Caudate nucleus (tissue), 63 donors: ENCODE measurements at places on chromosomes 2 and 18.

GRCh38 chr18:45565280-45565970 is 49.9 kb upstream of the SLC14A2 start:
- no peak for DNase-seq

DNA sequence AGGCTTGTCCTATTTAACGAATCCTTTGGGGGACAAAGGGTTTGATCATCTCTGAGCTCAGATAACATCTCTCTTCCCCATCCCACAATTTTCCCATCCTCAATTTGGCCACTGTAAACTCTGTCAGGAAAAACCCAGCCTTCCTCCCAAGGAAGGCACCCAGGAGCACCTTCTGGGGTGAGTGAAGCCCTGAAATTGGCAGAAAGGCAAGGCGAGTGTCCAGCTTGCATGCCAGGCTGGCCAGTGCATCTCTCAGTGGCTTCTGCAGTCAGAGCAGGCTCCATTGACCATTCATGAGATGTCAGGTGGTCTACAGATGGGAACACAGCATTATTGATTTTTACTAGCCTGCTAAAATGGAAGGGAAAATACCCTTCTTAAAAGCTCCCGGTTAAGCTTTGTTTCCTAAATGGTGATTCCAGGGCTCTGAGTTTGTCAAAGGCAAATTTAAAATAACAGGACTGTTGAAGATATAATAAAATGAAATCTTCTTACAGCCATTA is 83.2 kb upstream of the BOD1L2 start:
- DNase-seq, result no peak

GRCh38 chr2:118105497-118105896 is 17.2 kb downstream of the INSIG2 start:
- DNase-seq, result no peak

DNA sequence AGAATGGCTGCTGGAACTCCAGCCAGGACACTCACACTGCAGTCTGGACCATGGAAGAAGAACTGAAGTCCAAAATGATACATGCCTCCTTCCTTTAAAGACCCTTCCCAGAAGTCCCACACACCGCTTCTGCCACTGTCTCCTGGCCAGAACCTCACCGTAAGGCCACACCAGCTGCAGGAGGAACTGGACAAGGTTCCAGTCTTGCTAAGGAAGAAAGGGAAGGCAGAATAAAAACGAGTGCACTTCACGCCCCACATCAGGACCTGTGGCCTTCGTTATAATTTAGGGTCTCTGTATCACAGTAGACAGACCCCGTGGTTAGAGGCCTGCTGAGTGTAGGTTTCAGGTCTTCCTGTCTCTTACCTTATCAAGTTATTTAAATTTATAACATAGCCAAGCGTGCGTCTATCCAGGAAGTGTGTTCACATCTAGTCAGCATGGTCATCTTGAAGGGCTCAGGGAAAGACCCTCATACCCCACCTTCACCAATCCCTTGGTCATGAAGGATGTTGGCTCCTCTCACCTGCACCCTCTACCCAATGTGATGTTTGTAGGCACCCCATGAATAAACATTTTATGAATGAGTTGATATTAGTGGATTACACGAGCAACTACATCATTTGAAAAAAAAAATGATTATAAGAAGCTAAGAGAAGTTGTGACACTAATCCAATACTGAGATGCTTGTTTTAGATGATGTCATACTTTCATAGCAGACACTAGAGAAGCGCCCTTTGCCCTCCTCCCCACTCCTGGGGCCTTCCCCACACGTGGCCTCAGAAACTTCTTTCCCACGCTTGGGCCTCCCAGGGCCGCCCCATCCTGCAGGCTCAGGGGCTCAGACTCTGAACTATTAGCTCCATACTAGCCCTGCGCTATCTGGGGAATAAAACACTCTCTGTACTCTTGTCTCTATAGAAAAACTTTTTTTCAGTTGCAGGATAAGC is 157.6 kb downstream of the FAM210A start:
- DNase-seq, result no peak

- no peak for DNase-seq
Measured at GRCh38 chr2:200862532-200863000, 1.9 kb downstream of the CLK1 start.

- no peak for DNase-seq
Measured at GRCh38 chr18:42617221-42617620, 498.3 kb downstream of the RIT2 start.

DNA sequence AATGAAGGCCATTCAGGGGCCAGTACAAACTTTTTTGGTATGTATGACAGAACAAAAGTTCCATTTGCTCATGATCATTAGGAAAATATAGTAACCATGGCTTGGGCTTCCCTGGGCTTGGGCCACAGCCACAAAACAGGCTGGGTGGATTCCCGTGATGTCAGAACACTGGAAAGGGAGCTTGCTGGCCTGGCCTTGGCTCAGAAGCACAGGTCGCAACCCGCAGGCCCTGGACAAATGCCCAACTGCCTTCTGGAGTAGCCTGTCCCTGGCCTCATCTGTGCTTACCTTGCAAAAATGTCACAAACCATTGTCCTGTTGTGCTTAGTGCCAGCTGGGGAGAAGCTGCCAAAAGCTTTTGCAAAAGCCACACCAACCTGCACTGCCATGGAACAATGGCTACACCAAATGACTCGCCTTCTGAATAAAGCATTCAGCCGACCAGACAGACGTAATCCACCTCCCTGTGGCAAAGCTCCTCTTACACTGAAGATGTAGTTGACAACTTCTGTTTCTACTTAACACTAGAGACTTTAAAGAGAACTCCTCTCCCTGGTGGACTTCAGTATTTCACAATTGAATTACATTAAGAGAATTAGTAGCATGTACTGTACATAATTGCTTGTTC is 125.5 kb downstream of the ANKRD44 start:
- DNase-seq, result no peak

DNA sequence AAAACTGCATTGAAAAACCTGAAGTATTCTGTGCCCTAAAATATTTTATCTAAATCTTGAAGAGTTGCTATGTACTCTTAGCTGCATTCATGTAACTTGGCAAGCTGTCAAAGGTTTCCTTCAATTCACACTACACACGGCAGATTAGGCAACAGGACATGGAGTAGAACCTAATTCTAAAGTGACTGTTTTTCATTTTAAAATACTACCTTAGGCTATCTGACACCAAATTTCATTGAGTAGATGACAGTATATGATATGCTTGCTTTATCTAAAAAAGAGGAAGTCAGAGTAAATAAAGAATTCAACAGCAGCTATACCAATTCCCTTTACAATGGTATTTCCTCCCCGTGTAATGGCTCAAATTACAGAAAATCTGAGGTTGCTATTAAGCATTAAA is 45.4 kb downstream of the EXOC6B start:
- no peak for DNase-seq

- DNase-seq, result no peak
Measured at GRCh38 chr18:9000733-9001132, 101.8 kb upstream of the NDUFV2 start.

DNA sequence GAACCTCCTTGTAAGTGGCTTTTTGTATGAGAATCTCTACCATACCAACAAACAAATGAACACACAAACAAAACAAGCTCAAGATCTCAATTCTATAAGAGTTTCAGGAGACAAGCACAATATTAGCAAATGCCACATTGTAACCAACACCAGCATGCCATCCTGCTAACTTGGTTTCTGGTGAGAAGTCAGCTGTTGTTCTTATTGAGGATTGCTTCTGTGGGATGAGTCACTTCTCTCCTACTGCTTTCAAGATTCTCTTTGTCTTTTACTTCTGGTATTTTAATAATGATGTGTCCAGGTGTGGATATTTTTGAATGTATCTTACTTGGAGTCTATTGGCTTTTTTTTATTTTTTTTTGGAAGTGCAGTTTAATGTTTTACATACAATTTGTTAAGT is 131.7 kb downstream of the BCL2L11 start:
- DNase-seq, result no peak
